CD4-positive, alpha-beta T cell treated with Interleukin-6 for 4 hours (primary cell): ENCODE measurements at places on chromosomes 1 and 21.
A peak's percentile ranks its signal among the peaks of the same experiment; 100 is the strongest.

GRCh38 chr1:72432645-72433267 is 150.4 kb upstream of the NEGR1 start:
- no peak for DNase-seq

DNA sequence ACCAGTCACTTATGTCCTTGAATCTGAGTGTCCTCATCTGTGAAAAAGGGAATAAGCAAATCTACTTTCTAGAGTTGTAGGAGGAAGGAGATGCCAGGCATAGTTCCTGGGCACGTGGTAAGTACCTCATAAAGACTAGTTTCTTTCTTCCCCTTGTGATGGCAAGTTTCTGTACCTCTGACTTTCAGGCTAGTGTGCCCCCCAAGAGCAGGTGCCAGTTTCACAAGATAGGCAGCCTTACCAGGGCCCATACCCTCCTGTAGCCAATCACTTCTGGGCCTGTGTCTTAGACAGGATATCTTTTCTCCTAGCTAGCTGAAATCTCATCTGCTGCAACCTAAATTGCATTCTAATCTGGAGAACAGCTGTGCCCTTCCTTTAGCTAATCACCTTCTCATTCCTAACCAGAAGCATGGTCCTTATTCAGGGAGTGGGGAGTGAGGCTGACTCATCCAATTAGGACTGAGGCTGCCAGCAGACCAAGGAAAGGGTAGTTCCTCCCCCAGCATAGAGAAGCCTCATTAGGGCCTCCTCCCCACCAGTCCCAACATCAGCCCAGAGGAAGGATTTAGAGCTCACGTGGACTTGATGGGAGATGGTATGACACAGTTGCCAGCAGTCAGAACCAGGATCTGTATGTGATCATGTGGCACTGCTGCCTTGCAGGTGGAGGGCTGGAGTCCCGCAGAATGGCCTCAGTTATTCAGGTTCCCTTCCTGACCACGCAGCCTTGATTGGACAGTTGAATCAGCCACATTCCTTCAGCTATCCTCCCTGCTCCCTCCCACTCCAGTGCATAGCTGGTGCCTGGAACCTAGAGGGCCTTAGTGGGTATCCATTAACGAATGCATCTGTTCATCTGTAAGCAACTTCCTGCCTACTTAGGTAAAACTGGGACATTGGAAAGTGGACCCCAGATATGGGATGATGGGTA is 7.9 kb downstream of the KLHDC8A start:
- DNase-seq, result no peak

DNA sequence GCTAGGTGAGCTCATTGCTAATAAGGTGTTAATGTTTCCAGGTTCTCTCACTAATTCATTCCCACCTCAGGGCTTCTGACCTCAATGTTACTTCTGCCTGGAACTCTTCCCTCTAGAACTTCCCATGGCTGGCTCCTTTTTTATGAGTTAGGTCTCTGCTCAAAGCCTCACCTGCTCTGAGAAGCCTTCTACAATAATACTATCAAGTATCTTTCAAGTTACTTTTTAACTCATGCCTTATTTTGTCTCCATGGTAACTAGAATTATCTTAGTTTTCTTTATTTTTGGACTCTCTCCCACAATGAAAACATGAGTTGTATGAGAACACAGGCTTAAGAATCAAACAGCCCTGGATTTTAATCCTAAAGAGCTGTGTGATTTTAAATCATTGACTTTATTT is 3.5 kb upstream of the C1orf52 start:
- DNase-seq, result no peak

DNA sequence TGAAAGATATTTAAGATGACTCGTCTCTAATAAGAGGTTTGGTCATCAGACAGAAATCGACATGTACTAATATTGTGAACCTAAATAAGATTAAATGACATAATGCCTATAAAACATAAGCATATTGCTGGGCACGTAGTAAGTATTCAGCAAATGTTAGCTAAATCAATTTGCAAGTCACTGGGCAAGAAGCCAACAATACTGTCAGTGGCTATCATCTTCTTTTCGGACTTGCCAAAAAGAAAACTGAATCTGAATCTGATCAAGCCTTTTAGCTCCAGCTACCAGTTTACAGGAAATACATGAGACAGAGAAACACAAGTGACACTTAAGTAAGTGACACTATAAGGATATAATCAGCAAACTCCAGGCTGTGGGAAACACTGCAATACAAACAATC is 46.0 kb downstream of the RPL5 start:
- peak; percentile 13 for DNase-seq

DNA sequence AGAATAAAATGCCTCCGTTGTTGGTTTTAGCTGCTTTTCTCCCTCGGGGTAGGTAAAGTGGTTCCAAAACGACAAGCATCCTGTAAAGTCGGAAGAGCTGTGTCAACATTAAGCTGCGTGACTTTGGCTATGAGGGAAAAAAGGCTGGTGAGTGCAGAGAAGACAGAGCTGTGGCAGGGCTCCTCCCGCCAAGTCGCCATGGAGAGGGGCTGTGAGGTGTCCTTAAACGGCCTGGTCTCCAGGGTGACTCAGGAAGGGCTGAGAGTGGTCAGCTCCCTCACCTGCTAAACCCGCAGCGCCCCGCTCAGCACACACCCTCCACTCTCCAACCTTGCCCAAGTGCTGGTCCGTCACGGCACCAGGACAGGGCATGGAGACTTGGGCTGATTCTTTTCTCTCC is 91.6 kb upstream of the SAMD11 start:
- no peak for DNase-seq

- DNase-seq, result no peak
Observed at GRCh38 chr1:187624812-187625545, 796.2 kb downstream of the PLA2G4A start.

- DNase-seq, result no peak
Observed at GRCh38 chr1:44108241-44108640, 10.4 kb upstream of the KLF17 start.

- DNase-seq, result no peak
Observed at GRCh38 chr21:33412832-33413519, 9.8 kb downstream of the IFNGR2 start.

GRCh38 chr21:27511233-27511632 is 544.3 kb upstream of the ADAMTS5 start:
- no peak for DNase-seq
